Stimulated activated naive CD8-positive, alpha-beta T cell treated with anti-CD3 and anti-CD28 coated beads, Interleukin-15, Interleukin-2, amounts not matched to agents 100 U/mL and 50 U/mL, for 24 hours (primary cell): ENCODE measurements at places on chromosomes 16 and 17.
A peak's percentile ranks its signal among the peaks of the same experiment; 100 is the strongest.

DNA sequence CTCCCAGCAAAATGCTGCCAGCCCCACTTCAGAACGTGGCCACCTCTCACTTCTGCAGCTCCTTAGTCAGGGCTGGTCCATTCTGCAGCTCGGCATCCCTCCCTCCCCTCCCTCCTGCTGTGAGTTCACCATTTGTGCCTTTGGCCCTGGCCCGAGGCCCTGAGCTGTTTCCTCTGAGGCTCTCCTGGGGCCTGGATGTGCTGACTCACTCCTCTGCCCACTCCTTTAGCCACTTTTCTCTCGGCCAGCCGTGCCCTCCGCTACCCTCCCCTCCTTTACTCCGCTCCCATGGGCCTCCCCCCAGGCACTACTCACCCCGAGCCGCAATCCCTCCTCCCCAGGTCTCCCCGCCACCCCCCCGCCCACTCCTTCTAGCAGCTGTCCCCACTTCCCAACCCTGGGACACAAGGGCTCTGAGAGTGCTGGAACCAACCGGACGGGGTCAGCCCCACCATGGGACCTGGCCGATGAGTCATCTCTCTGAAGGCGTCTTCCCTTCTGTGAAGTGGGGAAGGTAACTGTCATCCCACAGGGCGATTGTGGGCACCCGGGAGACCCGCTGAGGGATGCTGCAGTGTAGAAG, 11.5 kb downstream of the KCNG4 start:
- DNase-seq = no peak

DNA sequence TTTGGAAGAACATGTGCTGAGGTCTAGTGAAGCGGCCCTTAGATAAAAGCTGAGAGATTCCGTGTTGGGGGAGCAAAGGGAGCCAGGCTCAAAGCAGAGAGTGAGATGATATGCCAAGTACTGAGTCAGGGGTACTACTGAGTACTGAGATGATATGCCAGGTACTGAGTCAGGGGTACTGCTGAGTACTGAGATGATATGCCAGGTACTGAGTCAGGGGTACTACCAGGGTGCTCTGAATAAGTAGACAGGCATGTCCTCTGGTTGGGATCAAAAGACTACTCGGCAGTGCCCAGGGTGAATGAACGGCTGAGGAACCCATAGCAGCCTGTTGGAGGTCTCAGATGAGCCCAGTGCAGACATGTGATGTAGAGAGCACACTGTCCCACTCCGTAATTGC, 239.0 kb downstream of the SOX9 start:
- DNase-seq = no peak

- DNase-seq = no peak
Measured at GRCh38 chr16:59067205-59067604, 333.1 kb upstream of the GOT2 start.

DNA sequence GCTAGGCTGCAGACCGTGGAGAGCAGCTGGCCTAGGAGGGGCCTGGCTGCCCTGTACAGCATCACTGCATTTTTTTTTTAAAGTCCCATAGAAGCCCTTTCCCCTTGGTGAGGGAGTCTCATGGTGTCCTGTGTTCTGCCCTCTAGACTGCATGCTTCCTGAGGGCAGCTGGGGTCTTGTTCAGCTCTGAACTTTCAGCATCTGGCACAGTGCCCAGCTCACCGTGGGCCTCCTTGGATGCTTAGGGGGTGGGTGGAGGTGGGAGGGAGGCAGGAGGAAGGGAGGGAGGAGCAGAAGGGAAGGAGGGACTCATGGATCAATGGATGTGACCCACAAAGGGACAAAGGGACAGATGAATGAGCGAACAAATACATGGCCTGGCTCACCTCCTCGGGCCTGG, 63.4 kb upstream of the TMEM97 start:
- no peak for DNase-seq

GRCh38 chr16:813204-813915, 12.8 kb upstream of the GNG13 start:
- peak; percentile 69 for DNase-seq

DNA sequence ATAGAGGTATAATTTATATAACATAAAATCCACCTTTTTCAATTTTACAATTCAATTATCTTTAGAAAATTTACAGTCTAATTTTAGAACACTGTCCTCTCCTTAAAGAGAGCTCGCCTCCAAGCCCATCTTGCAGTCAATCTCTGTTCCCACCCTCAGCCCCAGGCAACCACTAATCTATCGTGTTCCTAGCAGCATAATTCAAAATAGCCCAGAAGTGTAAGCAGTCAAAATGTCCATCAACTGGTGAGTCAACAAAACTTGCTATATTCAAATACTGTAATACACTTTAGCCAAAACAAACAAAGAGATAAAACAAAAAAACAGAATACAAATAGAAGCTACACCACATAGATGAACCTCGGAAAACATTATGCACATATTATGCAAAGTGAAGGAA, 1006.8 kb upstream of the EEF2KMT start:
- DNase-seq = no peak

GRCh38 chr17:3860939-3861700, 15.1 kb upstream of the NCBP3 start:
- no peak for DNase-seq

GRCh38 chr17:17204041-17204591, 2.0 kb downstream of the PLD6 start:
- DNase-seq = peak; percentile 25

- no peak for DNase-seq
Measured at GRCh38 chr17:69704935-69705334, 290.4 kb downstream of the MAP2K6 start.

DNA sequence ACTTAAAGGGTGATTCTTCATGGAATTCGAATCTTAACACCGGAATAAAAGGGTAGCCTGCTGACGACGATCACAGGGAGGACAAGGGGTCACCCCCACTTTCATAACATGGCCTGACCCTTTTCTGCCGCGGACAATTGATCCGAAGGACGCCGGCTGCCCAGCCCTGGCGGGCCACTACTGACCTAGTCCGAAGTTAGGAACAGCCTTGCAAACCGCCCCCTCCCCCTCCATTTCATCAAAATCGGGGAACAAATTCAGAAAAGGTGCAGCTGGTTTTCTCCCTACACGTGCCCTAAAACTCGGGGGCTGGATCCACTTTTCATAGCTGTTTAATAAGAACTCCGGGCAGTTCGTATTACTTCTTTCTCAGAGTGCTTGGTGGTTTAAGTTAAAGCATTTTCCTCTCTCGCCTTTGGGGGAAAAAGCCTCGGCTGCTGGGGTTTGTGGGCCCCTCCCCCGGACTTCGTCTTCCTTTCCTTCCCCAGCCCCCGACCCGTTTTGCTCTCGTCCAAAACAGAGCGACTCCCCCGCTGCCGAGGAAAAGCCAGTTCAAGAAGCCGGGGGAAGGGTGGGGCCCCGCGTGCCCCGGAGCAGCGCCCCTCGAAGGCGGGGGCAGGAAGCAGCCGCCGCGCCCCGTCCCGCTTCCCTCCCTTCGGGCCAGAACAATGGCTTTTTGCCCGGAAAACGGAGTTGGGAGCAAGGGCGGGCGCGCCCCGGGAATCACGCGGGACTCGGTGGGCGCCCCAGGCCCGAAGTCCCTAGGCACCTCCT, 641 bp upstream of the CBX2 start:
- peak; percentile 52 for DNase-seq

DNA sequence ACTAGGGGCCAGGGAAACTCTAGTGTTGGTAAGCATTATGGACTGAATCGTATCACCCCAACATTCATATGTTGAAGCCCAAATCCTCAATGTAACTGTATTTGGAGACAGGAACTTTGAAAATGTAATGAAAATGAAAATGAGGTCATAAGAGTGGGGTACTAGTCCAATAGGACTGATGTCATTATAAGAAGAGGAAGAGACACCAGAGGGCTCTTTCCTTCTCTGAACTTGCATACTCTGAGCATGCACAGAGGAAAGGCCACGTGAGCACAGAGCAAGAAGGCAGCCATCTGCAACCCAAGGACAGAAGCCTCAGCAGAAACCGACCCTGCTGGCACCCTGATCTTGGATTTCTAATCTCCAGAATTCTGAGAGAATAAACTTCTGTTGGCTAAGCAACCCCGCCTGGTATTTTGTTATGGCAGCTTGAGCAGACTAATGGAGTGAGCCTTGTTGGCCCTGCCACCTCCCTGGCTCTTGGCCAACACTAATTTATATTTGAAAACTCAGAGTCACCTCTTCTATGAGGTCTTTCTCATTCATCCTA, 273.4 kb downstream of the NTN1 start:
- no peak for DNase-seq

- no peak for DNase-seq
Measured at GRCh38 chr17:49582789-49583188, 7.1 kb downstream of the NXPH3 start.

DNA sequence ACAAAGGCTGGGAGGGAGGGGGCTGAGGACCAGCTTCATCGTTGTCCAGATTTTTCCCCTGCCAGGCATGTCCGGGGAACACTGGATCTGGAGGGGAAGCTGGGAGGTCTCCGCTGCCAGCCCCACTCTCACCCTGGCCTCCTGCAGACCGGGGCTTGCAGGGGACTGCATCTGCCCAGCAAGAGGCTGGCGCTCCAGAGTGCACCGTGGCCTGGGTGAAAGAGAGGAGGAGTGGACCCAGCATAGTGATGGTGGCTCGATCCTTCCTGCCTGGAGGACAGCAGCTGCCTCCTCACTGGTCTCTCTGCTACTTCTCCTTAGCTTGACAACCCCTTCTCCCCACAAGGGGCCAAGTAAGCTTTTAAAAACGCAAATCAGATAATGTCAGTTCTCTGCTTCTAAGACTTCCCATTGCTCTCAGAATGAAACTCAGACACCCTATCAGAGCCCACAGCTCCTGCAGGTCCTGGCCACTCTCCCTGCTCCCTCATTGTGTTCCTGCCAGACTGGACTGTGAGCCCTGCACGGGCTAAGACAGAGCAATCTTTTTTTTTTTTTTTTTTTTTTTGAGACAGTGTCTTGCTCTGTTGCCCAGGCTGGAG, 15.0 kb downstream of the CPNE2 start:
- DNase-seq = no peak

DNA sequence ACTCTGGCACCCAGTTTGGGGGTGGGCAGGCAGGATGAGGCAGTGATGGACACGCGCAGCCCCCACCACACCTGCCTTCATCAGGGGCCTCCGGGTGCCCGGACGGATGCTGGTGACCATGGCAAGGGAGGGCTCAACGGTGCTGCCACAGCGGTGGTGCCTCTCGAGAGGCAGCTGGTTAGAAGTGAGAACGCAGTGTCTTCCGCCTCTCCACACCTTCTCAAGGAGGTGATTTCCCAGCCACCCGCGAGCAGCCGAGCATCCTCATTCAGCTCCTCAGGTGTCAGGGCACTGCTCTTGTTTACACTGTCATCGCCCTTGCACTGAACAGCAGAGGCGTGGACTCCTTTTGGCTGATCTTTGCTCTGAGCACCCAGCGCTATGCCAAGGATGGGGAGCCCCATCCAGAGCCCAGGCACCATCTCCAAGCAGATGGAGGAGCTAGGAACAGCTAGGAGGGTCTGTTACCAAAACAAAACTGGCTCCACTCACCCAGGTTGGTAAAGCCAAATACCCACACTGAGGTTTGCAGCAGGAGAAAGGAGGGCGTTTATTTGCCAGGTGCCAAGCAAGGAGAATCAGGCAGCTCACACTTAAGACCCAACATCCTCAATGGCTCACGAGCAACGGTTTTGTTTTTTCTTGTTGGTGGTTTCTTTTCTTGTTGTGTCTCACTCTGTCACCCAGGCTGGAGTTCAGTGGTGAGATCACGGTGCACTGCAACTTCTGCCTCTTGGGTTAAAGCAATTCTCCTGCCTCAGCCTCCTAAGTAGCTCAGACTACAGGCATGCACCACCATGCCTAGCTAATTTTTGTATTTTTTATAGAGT, 174.3 kb upstream of the TNRC6C start:
- peak; percentile 39 for DNase-seq

- no peak for DNase-seq
Measured at GRCh38 chr16:70254180-70254964, 2.6 kb upstream of the EXOSC6 start.

- no peak for DNase-seq
Measured at GRCh38 chr17:63250830-63251229, 195.3 kb downstream of the CYB561 start.

DNA sequence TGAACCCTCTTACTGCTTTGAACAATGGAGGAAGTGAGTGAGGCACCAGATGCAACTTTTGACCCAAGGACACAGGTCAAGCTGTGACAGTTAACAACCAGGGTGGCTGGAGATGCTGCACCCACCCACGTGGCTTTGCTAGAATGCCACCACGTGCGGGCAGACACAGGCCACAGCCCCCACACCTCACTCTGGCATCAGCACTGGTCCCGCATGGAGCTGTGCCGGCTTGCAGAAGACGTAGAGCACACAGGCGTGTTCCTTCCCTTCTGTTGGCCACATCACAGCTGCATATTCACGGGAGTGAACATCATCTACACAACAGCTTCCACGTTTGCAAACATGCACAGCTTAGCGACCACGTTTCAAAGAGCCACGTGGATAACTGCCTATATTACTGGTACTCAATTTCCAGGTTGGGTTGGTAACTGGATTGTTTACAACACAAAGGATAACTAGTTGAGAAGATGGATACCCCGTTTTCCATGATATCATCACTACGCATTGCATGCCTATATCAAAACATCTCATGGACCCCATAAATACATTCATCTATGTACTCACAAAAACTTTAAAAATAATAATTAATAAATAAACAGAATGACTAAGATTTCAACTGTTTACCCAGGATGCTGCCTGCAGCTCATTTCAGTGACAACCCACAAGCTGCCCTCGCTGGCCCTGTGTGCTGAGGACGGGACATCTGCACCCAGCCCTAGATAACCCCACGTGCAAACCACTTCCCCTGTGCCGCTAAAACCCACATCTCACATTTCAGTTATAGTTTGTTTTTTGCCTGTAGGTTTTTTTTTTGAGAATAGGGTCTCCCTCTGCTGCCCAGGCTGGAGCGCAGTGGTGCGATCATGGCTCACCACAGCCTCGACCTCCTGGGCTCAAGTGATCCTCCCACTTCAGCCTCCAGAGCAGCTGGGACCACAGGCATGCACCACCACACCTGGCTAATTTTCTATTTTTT, 132.0 kb downstream of the ANKRD11 start:
- DNase-seq = peak; percentile 35

- DNase-seq = no peak
Measured at GRCh38 chr17:77211681-77212080, 70.9 kb downstream of the SEC14L1 start.

GRCh38 chr17:45106582-45106981, 25.7 kb downstream of the PLCD3 start:
- no peak for DNase-seq

GRCh38 chr17:42414704-42415409, 8.2 kb downstream of the CAVIN1 start:
- DNase-seq = peak; percentile 60

- DNase-seq = no peak
Measured at GRCh38 chr17:63258785-63259184, 187.3 kb downstream of the CYB561 start.

GRCh38 chr17:38585056-38585917, 20.5 kb downstream of the SRCIN1 start:
- DNase-seq = no peak
